ENCODE measurements at places on chromosomes 2 and 18.

- DNase-seq, result no peak
Observed at GRCh38 chr18:79400591-79401381, 5.1 kb downstream of the NFATC1 start.

DNA sequence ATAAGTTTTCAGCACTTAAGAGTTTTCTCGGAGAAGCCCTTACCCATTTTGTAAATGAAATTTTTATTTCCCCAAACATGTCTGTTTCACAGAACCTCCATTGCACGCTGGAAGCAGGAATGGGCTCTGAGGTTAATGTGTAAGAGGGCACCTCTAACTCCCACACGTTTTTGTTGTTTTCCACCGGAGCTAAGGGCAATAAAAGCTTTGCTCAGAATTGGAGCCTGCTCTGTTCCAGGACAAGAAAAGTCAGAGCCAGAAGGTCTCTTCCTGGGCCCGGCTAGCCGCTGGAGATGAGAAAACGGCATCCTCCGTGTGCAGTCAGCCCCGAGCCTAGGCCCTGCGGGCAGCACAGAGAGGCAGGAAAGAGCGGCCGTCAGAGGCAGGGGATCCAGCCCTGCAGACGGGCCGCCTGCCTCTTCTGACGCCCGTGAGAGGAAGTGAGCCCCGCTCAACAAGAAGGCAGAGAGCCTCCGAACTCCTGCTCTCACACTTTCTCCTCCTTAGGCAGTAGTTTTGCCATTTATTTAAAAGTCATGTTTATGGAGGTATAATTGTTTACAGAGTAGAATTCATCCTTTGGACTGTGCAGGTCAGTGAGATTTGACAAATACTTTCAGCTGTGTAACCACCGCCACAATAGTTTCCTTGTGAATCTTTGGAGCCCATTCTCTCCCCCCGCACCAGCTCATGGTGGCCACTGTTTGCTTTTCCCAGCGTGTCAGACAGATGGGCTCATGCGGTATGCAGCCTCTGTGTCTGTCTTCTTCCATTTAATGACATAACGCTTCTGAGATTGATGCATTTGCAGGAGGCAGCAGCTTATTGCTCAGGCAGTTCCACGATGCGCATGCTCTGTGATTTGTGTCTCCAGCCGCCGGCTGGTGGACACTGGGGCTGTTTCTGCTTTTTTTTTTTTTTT, 117.3 kb downstream of the GALR1 start:
- peak; percentile 52 for DNase-seq

GRCh38 chr2:7379799-7380198, 462.6 kb downstream of the RNF144A start:
- peak; percentile 10 for DNase-seq

DNA sequence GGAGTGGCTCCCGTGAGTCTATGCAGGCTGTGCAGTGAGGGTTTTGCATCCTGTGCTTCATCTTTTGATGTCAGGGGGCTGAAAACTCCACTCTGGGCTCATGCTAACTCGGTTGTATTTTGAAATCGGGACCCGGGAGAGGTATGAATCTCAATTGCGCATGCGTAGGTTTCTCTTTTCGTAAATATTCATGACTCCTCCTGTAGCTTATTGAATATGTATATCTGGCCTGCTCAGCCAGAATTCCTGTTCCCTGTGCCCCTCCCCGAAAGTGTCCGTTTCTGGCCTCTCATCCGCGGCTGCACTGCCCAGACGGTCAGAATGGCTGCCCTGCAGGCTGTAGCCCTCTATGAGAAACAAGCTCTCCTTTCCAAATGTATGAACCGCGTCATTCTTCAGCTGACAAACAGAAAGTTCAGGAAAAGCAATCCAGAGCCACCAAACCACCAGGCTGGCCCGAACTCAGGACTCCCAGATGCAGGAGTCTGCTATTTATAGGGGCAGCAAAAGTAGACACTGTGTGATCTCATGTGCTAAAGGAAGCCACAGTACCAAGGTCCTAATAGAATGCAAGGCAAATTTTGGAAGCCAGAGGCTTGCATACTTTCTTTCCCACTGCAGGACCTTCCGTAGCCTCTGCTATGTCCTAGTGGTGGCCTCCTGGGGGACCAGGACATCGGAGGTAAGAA, 41.7 kb downstream of the AKAIN1 start:
- no peak for DNase-seq

DNA sequence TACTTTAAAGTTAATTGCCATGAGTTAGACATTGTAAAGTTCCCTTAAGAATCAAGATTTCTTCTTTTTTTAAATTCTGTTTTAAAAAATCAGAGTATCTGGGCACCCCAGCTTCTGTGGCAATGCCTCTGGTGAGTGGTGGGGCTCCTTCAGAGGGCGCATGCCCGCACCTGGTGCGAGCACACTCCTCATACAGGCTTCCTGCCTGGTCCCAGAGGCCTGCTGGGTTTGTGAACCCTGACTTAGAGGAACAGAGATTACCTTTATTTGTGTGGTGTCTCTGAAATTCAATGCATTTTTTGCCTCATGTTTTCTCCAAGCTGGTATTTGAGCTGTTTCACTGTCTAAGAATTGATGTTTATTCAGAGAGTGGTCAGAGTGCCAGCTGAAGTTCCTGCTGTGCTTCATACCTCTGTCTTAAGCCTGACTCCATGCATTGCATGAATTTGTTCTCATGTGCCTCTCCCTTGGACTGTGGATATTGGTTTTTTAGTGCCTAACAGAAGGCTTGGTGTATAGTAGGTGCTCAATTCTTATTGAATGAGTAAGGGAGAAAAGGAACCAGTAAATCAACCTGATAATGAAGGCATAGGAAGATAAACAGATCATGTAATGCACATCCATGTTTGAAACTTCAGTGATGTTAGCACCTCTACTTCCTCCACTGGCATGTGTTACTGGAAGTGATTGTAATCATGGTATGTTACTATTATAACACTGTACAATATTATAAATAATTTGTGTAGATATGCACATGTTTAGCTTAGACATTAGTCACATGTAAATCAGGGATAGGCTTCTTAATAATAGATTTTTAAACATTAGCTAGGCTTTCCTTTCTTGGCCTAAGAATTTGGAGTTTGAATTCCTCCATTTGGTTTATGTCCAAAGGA, 29.0 kb downstream of the PHLPP1 start:
- no peak for DNase-seq
